NCI-H187 treated with DMSO at 0.1 percent for 48 hours (cell line): ENCODE measurements at places on chromosomes 6 and 20.

DNA sequence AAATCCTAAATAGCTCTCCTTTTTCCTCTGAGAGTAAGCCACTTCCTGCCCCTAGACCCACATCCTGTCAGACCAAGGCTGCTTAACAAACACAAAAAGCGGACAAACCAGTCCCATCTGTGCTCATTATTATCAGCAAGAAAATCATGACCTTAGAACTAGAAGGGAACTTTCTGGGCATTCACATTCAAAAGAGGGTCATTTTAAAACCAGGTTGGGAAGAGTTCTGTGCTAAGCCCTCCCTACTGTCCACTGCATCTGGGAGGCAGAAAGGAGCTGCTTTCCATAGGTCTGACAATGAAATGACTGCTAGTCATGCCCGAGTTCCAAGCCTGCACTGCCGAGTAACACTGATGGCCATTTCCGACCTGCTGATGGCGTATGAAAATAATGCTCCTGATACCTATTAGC lies 15.4 kb downstream of the EZR start:
- no peak for DNase-seq

GRCh38 chr20:54234991-54235390 lies 27.1 kb downstream of the PFDN4 start:
- DNase-seq, result no peak

- DNase-seq, result peak; percentile 54
Observed at GRCh38 chr20:49230021-49230420, 10.8 kb downstream of the DDX27 start.

GRCh38 chr20:50356962-50357782 lies 153.0 kb upstream of the PTPN1 start:
- no peak for DNase-seq

GRCh38 chr6:43776799-43777776 lies 7.1 kb downstream of the VEGFA start:
- no peak for DNase-seq

DNA sequence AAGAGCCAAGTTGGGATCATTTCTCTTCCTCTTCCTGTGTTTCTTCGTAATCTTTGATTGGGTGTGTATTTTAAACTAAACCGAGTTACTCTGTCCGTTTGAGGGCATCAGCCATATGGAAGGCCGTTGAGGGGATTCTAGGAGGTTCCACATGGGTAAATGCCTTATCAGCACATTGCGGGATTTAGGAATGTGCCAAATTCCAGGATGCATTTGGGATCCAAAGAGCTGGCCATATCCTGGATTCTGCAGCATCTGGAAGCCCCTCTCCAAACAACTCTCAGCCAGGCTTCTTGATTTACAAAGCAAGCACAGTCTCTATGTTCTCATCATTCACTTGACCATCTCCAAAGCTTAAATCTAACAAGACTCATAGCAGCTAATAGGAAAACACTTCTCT lies 67.6 kb upstream of the RIN2 start:
- no peak for DNase-seq

GRCh38 chr6:49531774-49532569 lies 18.5 kb upstream of the C6orf141 start:
- DNase-seq, result no peak
